ENCODE measurements at places on chromosomes 3 and 15.
A peak's percentile ranks its signal among the peaks of the same experiment; 100 is the strongest.

GRCh38 chr3:10170915-10171478, 6.3 kb downstream of the IRAK2 start:
- H3K27ac ChIP-seq, result no peak overlapping the region
- H3K4me3 ChIP-seq, result no peak overlapping the region
- no peak for DNase-seq
- H3K36me3 ChIP-seq, result no peaks in the 10 kb centered on the region

DNA sequence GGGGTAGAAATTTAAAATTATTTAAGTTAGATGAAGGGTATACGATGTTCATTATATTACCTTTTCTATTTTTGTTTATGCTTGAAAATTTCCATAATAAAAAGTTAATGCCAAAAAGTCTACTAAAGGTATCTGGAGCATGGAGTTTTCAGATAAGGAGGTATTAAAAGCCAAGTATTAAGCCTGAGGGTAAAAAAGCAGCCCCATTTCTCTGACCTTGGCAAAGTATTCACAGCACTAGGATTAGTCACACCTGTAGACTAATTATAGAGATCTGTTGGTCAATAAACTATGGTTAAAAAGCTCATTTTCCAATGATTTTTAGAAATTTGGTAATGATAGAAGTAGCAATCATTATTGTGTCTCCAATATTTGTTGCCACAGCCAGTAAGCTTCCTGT, 23.1 kb downstream of the XRN1 start:
- DNase-seq, result no peak
- H3K36me3 ChIP-seq, result no peaks in the 10 kb centered on the region
- H3K4me1 ChIP-seq, result no peaks in the 10 kb centered on the region
- H3K27me3 ChIP-seq, result no peaks in the 10 kb centered on the region
- no peak overlapping the region for H3K4me3 ChIP-seq

- H3K27ac ChIP-seq, result no peak overlapping the region
- no peaks in the 10 kb centered on the region for H3K36me3 ChIP-seq
- no peak for DNase-seq
- peaks cover 23% of the 10 kb centered on the region for H3K4me1 ChIP-seq
These were observed 87.8 kb upstream of the CTDSPL start for GRCh38 chr3:37773911-37774310.

DNA sequence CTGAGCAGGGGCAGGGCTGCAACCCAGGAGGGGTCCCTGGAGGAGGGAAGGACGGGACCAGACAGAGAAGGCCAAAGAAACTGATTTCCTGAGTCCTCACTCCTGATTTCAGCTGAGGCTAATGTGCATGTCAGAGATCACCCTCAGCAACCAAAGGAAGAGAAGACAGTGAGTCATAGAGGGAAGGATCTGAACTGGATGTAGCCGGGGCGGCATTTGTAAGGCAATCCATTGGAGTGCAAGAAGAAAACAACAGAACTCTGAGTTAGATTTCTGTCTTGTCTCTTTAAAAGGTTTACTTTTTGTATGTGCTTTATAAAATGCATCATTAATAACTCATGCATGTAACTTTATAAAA, 105.3 kb upstream of the AGBL1 start:
- no peak overlapping the region for H3K27ac ChIP-seq
- H3K27me3 ChIP-seq, result no peaks in the 10 kb centered on the region
- no peaks in the 10 kb centered on the region for H3K4me1 ChIP-seq
- no peaks in the 10 kb centered on the region for H3K36me3 ChIP-seq
- H3K4me3 ChIP-seq, result no peak overlapping the region

- H3K4me1 ChIP-seq, result no peaks in the 10 kb centered on the region
- no peak overlapping the region for H3K4me3 ChIP-seq
- H3K36me3 ChIP-seq, result no peaks in the 10 kb centered on the region
- DNase-seq, result peak; percentile 80
These were observed 6.5 kb upstream of the ALDH1A3 start for GRCh38 chr15:100873029-100873677.

DNA sequence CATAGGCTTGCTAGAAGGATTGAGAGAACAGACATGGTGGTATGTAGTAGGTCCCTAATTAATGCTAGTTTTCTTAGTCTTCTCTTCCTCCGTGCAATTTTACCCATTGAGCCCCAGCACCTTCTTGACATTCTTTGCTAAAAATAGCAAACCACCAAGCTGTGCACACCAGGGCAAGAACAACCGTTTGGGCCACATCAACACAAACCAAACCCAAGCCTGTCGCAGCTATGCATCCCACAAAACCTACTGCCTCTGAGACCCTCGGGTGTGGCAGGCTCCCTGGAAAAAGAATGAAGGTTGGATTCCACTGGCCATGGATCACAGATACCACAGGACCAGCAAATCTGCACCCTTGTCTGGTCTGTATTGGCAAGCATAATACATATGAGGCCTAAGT, 27.1 kb downstream of the HEG1 start:
- no peaks in the 10 kb centered on the region for H3K36me3 ChIP-seq
- no peak overlapping the region for H3K27ac ChIP-seq
- no peak overlapping the region for H3K4me3 ChIP-seq
- no peaks in the 10 kb centered on the region for H3K27me3 ChIP-seq
- no peak for DNase-seq

DNA sequence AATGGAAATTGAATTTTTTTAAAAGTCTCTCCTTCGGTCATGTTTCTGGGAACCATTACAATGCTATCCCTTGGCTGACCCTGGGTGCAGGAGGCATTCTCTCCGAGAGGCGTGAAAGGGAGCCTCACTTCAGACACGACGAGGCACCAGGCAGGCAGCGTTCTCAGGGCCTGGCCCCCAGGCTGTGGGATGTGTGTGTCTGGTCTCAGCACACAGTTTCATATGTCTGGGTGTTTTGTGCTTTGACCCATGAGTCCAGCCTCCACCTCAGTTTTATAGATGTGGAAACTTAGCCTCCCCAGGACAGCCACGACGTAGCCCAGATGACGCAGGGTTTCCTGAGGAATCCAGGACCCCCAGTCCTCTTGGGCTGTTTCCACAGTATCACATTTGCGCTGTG, 34.0 kb downstream of the FGD5 start:
- no peak overlapping the region for H3K27ac ChIP-seq
- H3K27me3 ChIP-seq, result no peaks in the 10 kb centered on the region
- H3K4me1 ChIP-seq, result no peaks in the 10 kb centered on the region
- DNase-seq, result no peak

- H3K4me1 ChIP-seq, result no peaks in the 10 kb centered on the region
- no peak for DNase-seq
- H3K27me3 ChIP-seq, result no peaks in the 10 kb centered on the region
These were observed 10.1 kb upstream of the GOLGA8J start for GRCh38 chr15:30072630-30073029.

DNA sequence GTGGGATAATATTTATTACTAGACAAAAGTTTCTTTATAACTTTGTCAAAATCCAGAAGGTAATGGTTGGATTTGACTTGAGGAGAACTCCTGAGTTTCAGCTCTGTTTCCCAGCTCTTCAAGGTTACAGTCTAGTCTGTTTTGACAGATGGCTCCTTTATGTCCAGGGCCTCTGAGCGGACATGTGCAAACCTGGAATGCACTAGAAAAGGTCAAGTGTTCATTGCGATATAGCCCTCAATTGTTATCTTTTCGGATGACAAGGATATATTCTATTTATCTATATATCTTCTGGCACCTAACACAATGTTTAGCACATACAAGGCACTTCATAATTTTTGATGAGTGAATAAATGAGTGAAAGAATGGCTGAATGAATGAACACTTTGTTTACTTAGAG, 513.2 kb upstream of the GOLIM4 start:
- H3K4me1 ChIP-seq, result no peaks in the 10 kb centered on the region
- H3K4me3 ChIP-seq, result no peak overlapping the region
- no peaks in the 10 kb centered on the region for H3K27me3 ChIP-seq
- H3K27ac ChIP-seq, result no peak overlapping the region

- H3K36me3 ChIP-seq, result no peaks in the 10 kb centered on the region
- H3K4me3 ChIP-seq, result no peak overlapping the region
- H3K27me3 ChIP-seq, result no peaks in the 10 kb centered on the region
- H3K27ac ChIP-seq, result no peak overlapping the region
- no peaks in the 10 kb centered on the region for H3K4me1 ChIP-seq
These were observed 7.8 kb upstream of the GPR171 start for GRCh38 chr3:151210676-151211381.

- no peak overlapping the region for H3K27ac ChIP-seq
- no peak for DNase-seq
- H3K36me3 ChIP-seq, result no peaks in the 10 kb centered on the region
- no peaks in the 10 kb centered on the region for H3K4me1 ChIP-seq
- no peaks in the 10 kb centered on the region for H3K27me3 ChIP-seq
- H3K4me3 ChIP-seq, result no peak overlapping the region
These were observed 21.0 kb upstream of the CLDN11 start for GRCh38 chr3:170397685-170398084.

DNA sequence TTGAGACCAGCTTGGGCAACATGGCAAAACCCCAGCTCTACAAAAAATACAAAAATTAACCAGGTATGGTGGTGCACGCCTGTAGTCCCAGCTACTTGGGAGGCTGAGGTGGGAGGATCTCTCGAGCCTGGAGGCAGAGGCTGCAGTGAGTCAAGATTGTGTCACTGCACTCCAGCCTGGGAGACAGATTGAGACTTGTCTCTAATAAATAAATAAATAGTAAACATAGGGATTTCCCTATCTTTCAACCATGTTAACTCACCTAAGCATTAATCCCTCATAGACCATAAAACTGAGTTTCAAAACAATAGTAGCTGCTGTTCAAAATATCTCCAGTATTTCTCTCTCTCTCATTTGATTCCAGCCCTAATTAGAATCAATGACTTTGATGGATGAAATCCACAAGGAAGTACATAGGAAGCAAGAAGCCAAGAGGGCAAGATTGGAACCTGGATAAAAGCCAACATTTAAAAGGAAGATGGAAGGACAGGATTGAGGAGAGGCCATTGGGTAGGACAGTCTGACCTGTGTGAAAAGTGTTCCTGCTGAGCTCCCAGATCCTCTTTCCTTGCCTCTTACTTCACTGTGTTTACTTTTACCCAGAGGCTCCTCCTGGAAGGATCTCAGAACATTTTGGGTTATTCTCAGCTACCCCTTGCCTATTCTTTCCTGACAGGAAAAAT, 12.4 kb upstream of the TTBK2 start:
- H3K4me3 ChIP-seq, result no peak overlapping the region
- DNase-seq, result no peak
- H3K36me3 ChIP-seq, result no peaks in the 10 kb centered on the region
- peaks cover 2% of the 10 kb centered on the region for H3K4me1 ChIP-seq
- H3K27me3 ChIP-seq, result no peaks in the 10 kb centered on the region

DNA sequence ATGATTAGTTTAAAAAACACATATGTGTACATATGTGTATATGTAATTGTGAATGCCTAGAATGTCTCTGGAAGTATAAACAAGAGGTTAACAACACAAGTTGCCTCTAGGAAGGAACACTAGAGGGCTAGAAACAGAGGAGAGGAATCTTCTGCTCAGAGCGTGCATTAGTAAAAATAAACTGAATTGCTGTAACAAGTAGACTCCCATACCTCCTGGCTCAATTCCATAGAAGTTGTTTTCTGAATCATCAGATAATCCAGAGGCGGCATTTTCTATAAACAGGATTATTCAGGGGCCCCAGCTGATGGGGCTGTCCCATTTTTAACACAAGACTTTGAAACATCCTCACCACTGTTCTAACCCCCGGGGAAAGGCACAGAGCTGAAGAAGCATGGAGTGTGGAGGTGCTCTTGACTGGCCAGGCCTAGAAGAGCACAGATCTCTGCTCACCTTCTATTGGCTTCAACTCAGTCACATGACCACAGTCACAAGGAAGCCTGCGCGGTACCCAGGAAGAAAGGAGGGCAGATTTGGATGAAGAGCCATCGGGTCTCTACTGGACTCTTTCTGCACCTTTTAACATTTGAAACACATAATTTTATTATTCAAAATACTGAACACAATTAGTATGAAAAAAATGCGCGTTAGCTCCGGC, 145.7 kb downstream of the TLE3 start:
- H3K27ac ChIP-seq, result no peak overlapping the region
- no peaks in the 10 kb centered on the region for H3K36me3 ChIP-seq
- no peak overlapping the region for H3K4me3 ChIP-seq
- no peak for DNase-seq

DNA sequence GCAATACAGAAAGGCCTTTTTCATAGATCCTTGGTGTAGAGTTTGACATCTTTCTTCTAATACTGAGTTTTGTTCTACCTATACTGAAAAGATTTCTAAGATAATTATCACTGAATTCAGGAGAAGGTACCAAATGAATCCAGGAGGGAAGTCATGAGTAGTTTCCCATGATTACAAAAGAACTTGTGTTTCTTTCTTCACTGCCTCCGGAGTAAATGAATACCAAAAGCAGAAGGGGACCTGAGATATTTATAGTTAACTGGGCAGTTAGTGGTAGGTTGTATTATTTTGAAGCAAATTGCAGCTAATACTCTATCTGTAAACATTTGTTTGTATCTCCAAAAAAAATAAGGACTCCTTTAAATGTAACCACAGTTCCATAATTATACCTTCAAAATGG, 175.4 kb downstream of the SUCNR1 start:
- no peaks in the 10 kb centered on the region for H3K27me3 ChIP-seq
- H3K36me3 ChIP-seq, result no peaks in the 10 kb centered on the region
- no peak overlapping the region for H3K4me3 ChIP-seq
- no peak overlapping the region for H3K27ac ChIP-seq
- no peaks in the 10 kb centered on the region for H3K4me1 ChIP-seq

DNA sequence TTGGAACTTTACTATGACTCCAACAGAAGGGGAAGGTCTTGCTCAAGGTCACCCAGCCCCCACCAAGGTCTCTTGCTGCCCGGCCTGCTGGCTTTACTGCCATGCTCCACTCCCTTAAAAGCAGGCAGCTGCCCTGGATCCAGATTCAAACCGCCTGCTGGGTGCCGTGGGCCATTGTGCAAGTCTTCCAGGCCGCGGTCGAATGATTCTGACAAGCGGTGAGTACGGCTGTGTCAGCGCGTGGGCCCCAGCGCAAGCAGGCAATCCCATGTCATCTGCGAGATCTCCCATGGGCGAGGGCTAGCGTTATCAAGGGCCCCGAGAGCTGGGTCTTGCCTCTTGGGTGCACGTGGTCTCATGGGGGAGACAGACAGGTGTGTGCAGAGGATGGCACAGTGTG, 37.6 kb downstream of the CORO2B start:
- no peaks in the 10 kb centered on the region for H3K27me3 ChIP-seq
- no peaks in the 10 kb centered on the region for H3K36me3 ChIP-seq
- peak; percentile 62 for DNase-seq
- H3K4me3 ChIP-seq, result no peak overlapping the region
- H3K4me1 ChIP-seq, result peaks cover 31% of the 10 kb centered on the region

DNA sequence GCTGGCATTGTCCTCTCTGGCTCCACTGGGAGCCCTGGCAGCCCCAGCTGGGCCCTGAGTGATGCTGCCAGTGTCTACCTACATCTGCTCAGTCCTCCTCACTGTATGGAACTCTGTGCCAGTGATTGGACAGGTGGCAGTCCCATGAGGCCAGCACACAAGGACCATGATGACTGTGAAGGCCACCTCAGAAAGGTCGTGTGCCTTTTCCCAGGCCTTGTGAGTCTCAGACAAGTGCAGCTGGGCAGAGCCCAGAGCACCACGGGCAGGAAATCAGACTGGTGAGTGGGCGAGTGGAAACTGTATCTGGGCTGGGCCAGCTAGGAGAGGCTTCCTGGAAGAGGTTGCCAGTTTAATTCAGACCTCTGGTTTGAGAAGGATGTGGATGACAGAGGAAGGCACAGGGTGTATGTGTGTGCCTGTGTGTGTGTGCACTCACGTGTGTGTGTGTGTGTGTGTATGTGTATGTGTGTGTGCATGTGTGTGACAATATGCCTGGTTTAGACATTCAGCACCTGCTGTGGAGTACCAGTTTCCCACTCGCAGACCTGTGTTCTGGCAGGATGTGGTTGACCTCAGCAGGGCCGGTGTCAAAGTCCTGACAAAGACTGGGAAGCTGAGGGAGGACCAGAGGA, 7.0 kb downstream of the MAPKAPK3 start:
- no peak overlapping the region for H3K27ac ChIP-seq
- H3K4me1 ChIP-seq, result peaks cover 2% of the 10 kb centered on the region
- DNase-seq, result no peak
- no peaks in the 10 kb centered on the region for H3K36me3 ChIP-seq
- no peak overlapping the region for H3K4me3 ChIP-seq

Measured in ovary (tissue), 10 donors.